Kidney (tissue), 22 donors: ENCODE measurements at places on chromosomes 5 and 9.
A peak's percentile ranks its signal among the peaks of the same experiment; 100 is the strongest.

GRCh38 chr9:35829764-35830096 lies 702 bp downstream of the TMEM8B start:
- no peak for DNase-seq

DNA sequence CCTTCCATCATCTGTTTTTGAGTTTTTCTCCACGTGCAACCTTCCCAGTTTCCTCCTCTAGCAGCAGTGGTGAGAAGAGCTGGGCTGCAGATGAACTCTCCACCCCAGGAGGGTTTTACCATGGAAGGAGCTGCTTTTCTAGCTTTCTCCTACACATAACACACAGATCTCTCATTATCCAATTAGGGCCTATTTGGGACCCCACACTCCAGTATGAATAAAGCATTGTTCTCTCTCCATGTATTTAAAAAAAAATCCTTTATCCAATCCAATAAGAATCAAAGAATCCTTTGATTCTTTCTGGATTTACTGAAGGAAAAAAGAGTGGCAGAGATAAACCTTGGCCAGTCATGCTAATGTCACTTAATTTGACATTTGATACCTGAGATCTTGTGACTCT lies 31.6 kb upstream of the NAA35 start:
- no peak for DNase-seq

- DNase-seq = no peak
Observed at GRCh38 chr9:137722481-137722880, 103.7 kb downstream of the EHMT1 start.

DNA sequence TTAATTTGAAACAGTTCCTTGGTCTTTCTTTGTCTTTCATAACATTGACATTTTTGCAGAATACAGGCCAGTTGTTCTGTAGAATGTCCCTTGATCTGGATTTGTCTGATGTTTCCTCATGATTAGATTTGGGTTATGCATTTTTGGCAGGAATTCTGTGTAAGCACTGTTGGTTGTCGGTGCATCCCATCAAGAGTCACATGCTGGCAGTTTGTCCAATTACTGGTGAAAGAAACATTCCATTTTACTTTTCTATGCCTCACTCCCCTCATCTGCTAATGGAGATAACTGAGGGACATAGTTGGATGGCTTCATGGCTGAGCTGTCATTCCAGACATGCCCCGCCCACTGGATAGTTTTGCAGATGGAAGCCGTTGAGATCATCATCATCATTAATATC lies 7.6 kb upstream of the ZNF618 start:
- no peak for DNase-seq

- DNase-seq = no peak
Observed at GRCh38 chr9:98481676-98482075, 226.2 kb upstream of the TBC1D2 start.

DNA sequence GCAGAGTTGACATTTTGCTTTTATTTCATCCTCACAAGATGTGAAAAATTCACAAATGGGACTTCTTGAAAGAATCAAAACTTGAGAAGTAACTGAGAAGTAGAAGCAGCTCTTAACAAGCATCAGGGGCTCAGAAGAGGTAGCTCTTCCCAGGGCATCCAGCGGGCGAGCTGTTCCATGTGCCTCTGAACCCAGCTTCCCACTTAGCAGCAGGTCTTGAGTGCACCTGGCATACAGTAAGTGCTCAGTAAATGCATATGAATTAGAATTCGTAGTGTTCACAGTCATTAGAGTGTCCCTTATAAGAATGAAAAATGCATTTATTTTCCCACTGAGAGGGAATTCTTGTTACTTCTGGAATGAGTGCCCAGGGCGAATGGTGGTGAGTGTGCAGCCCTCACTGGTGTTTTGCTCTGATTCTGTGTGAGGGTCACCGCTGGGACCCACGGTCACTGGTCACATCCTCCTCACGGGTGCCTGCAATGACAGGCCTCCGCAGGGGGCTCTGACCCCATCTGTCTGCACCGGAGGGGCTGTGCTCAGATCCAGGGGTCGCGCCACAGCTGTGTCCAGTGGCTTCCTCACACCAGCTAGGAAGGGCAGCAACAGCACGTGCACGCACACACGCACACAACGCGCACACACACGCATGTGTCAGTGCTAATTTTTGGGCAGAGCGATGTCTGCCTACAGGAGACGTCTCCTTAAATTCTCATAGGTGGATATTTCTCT lies 26.9 kb downstream of the EXOC3 start:
- DNase-seq = no peak

- peak; percentile 45 for DNase-seq
Observed at GRCh38 chr9:98944057-98944733, 488 bp downstream of the COL15A1 start.

GRCh38 chr9:119264165-119264564 lies 105.1 kb downstream of the BRINP1 start:
- DNase-seq = no peak

- no peak for DNase-seq
Observed at GRCh38 chr5:6190838-6191237, 187.5 kb downstream of the MED10 start.

DNA sequence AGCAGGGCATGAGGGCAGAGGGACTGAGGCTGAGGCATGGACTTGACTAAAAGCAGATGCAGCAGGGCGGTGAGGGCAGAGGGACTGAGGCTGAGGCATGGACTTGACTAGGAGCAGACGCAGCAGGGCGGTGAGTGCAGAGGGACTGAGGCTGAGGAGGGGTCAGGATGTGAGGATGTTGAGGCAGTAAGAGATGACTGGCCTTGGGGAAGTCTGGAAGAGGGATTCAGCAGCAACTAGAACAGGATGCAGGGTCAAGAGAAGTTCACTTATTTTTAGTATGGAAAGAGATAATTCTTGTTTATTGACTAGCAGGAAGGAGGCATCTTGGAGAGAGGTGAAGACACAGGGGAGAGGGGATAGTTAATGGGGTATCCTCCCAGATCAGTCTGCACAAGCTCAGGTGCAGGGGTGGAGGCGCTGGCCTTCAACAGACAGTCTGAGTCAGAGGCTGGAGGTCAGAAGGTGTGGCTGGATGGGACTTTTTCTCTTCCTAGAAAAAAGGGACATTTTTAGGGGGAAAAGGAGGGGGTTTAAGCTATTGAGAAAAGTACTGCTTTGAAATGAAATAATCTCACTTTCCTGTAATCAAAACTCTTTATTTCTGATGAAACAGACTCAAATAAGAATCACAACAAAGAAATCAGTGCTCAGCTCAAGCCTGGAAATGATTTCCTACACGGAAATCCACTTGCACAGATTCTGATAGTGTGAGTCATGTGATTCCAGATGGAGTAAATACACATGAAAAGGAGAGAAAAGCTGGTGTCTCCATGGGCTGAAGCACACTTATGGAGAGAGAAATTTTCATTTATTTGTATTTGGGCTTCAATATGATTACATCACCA lies 130.9 kb downstream of the PALM2AKAP2 start:
- DNase-seq = no peak

- peak; percentile 70 for DNase-seq
Observed at GRCh38 chr9:98074115-98074990, 17.8 kb downstream of the NANS start.

GRCh38 chr9:129557192-129558036 lies 63.5 kb downstream of the C9orf50 start:
- DNase-seq = peak; percentile 96

GRCh38 chr5:150508828-150509227 lies 897 bp downstream of the NDST1 start:
- DNase-seq = no peak

- no peak for DNase-seq
Observed at GRCh38 chr9:114327749-114328148, 1.9 kb upstream of the ORM2 start.

- DNase-seq = no peak
Observed at GRCh38 chr5:177523711-177524538, 7.2 kb upstream of the DDX41 start.

- peak; percentile 21 for DNase-seq
Observed at GRCh38 chr5:121967187-121967586, 5.4 kb downstream of the SRFBP1 start.

- no peak for DNase-seq
Observed at GRCh38 chr9:26457151-26457550, 435.5 kb downstream of the CAAP1 start.

DNA sequence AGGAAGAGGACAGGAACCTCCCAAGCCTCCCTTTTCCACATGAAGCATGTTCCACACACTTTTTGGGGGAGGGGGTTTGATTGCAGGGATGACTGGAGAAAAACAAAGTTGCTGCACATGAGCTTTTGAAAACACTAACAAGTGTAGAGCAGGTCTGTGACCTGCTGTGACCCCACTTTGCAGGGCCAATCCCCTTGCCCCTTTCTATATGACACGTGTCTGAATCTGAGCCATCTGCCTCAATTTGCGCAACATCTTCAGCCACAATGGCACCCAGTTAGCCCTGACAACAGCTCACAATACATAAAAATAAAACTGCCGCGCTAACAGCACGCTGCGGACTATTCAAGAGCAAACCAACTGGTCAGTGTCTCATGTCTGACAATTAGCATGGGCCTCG lies 227.8 kb upstream of the TBCA start:
- DNase-seq = no peak

DNA sequence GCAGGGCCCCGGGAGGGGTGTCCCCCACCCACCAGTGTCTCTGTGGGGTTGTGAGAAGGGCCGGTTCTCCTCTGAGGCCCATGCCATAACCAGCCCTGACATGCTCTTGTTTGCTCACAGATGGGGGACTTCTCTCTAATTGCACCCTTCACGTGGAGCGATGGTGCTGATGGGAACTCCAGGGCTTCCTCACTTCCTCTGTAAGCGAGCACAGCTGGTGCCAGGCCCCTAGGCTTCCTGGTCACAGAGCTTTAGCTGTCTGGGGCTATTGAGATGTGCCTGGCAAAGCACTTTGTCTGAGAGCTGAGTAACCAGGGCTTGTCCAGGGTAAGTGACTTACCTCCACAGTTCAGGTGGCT lies 36.4 kb downstream of the PHF2 start:
- no peak for DNase-seq

DNA sequence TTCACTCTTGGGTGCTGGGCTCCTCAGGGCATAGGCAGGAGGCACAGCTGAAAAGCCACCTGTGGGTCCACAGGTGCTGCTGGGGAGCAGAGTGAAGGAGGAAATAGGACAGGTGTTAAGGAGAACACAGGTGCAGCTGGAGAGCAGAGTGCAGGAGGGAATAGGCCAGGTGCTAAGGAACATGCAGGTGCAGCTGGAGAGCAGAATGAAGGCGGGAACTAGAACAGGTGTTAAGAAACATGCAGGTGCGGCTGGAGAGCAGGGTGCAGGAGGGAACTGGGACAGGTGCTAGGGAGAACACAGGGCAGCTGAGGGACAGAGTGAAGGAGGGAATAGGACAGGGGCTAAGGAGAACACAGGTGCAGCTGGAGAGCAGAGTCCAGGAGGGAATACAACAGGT lies 43.8 kb upstream of the PLEKHG4B start:
- no peak for DNase-seq
